Stimulated activated CD4-positive, alpha-beta T cell treated with anti-CD3 and anti-CD28 coated beads, Interleukin-1b, Interleukin-23, amount 100 ng/mL, for 1 hour (primary cell): ENCODE measurements at places on chromosomes 12 and 14.

GRCh38 chr12:115043079-115043478 lies 359.1 kb upstream of the TBX3 start:
- DNase-seq: no peak

DNA sequence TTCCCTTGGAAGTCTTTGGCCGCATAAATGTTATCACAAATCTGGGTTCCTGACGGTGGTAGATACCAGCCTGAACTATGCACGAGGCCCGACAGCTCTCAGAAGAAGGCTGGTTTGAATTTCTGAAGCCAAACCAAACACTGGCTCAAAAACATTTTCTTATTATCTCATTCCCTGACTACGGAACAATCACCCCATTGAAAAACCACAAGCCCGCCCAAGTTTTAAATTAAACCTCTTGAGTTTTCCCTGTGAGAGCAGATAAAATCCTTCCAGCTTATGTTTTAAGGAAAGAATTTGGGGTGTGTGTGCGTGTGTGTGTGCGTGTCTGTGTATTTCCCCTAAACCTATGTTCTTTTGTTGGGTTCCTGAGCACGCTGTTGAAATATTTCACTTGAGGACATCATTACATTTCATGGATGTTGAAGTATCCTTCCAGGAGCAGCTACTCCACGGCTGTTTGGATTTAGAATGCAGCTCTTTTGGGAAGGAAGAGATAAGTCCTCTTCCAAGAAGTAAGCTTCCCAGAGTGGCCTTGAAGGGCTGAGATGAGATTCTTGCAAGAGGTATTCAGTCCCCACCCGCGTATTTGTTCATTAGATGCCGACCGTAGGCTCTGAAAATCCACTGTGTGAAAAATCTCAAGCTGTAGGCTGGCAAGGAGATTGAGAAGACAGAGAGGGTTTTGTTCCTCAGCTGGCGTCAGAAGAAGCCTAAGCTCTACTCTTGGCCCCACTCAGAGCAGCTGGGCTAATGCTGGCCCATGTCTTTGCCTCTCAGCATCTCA lies 131.0 kb upstream of the NCOR2 start:
- no peak for DNase-seq

DNA sequence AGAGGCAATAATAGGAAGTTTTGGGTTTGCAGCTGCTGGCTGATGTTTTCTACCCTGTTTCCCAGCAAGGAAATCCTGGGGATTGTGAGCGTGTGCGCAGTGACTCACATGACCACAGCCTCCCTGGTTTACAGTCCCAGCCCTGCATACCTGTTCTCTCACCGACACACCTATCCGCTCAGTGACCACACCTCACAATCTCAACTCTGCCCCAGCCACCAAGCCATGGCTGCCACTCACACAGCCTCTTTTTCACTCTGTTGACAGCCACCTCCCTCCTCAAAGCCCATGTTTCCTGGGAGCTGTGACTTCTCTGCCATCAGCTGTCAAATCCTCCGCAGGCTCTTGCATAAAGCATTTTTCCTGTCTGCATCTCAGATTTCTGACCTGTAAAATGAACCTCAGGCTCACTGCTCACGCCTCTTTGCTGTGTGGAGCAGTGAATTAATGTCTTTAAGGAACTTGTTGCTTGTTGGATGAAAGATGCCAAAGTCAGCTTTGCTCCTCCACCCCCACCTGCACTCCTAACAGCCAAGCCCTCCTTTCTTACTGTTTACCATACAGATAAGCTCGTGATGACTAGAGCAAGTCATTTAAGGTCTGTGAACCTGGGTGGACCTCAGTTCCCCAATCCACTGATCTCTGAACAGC lies 43.5 kb downstream of the B4GALNT3 start:
- no peak for DNase-seq

DNA sequence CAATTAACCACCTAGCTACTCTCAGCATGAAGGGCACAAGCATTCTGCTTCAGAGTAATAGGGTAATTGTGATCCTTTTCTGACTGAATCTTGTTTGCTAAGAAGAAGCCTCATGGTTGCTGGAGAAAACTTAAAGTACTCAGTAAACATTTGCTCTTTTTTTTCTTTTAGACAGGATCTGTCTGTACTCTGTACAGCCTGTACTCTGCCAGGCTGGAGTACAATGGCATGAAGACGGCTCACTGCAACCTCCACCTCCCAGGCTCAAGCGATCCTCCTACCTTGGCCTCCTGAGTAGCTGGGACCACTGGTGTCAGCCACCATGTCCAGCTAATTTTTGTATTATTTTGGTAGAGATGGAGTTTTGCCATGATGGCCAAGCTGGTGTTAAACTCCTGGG lies 12.4 kb downstream of the PPP1R13B start:
- DNase-seq: no peak

DNA sequence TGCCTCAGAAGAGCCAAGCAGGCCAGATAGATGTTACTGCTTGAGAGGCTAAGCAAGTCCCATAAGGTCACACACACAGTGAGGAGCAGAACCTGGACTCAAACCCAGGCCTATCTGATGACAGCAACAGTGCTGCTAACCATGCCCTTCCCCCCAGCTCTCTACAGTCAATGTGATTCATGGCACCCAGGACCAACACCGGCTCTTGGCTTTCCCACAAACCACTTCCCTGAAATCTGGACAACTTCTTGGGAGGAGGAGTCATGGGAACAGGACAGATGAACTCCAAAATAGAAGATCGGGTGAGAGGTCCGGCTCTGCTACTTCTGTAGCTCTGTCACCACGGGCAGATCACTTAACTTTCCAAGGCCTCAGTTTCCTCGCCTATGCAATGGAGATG lies 716 bp upstream of the PTGDR start:
- no peak for DNase-seq

DNA sequence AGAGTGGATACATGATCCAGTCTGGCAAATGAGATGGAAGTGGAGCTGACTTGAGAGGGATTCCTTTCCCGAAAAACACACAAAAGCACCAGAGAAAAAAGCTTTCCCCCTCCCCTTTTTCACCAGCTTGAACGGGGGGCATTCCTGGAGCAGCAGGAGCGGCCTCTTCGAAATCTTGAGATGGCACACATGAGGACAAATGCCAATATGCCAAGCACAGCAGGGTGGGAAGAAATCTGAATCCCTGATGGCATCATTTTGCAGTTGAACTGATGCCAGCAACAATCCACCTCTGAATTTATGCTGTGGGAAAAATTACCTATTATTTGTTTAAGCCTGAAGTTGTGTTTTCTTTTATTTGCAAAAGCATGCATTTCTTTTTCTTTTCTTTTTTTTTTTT lies 29.7 kb upstream of the BICD1 start:
- DNase-seq: no peak

GRCh38 chr14:23345987-23346692 lies 6.5 kb downstream of the SLC22A17 start:
- no peak for DNase-seq
